ENCODE measurements at places on chromosomes 7 and 10.

- no peak for DNase-seq
Observed at GRCh38 chr10:70943841-70944466, 55.6 kb upstream of the PCBD1 start.

DNA sequence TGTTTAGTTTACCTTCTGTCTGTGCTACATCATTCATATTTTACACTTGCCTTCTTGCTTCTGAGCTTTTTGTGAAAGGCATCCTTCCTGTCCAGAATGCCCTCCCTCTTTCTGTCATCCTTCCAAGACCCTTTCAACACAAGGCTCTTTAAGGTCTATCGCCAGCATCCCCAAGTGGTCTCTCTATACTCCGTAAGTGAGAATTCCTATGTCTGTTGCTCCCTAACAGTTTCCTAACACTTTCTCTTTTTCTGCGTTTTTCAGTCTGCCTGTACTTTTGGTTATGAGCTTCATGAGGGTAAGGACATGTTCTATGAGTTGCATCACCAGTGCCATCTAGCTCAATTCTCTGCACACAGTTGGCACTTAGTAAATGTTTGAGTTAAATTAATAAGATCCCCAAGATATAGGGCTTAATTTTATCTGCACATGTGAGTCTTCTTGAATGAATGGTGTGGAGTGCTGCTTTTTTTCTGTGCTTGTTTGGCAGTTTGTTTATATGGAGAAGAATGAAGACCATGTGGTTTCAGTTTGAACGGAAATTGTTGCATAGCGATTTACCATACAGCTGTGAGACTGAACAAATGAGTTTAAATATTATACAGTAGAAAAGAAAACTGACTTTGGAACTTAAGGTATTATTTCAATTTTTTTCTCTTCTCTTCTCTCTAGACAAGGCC is 29.4 kb downstream of the RABGEF1 start:
- DNase-seq: no peak

- no peak for DNase-seq
Observed at GRCh38 chr7:5679813-5680473, 101.5 kb downstream of the RNF216 start.

- peak; percentile 57 for DNase-seq
Observed at GRCh38 chr7:100122067-100122466, 2.6 kb downstream of the CNPY4 start.

DNA sequence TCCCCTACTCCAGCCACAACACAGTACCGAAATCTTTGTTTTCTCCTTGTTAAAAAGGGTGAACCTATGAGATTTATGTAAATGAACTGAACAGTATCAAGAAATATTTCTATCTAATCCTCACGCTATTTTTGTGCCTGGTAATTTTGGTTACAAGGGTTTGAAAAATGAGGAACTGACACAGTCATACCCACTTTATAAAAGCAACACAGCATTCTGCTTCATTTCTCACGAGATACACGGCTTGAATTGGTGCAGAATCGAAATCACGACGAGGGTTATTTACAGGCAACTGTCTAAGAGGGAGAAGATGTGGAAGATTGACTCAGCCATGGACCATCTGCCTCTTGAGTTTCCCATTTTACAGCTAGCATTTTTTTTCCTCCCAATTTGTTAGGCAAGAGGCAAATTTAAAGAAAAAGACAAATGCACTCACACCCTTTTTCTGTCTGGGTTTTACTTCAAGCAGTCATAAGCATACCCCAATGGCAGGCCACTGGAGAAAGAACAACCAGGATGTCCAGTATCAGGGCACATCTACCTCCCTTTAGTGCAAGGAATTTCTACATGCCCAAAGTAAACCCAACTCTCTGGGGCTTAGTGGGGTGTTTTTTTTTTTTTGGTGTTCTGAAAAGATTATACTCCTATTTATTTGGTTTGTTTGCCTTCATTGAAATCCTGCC is 108.1 kb downstream of the ITGB8 start:
- no peak for DNase-seq

GRCh38 chr7:1033546-1034145 is 10.7 kb upstream of the GPR146 start:
- DNase-seq: peak; percentile 40

- DNase-seq: no peak
Observed at GRCh38 chr7:85561706-85562105, 374.9 kb upstream of the SEMA3D start.

GRCh38 chr10:5684971-5685763 is 529 bp downstream of the TASOR2 start:
- peak; percentile 82 for DNase-seq

DNA sequence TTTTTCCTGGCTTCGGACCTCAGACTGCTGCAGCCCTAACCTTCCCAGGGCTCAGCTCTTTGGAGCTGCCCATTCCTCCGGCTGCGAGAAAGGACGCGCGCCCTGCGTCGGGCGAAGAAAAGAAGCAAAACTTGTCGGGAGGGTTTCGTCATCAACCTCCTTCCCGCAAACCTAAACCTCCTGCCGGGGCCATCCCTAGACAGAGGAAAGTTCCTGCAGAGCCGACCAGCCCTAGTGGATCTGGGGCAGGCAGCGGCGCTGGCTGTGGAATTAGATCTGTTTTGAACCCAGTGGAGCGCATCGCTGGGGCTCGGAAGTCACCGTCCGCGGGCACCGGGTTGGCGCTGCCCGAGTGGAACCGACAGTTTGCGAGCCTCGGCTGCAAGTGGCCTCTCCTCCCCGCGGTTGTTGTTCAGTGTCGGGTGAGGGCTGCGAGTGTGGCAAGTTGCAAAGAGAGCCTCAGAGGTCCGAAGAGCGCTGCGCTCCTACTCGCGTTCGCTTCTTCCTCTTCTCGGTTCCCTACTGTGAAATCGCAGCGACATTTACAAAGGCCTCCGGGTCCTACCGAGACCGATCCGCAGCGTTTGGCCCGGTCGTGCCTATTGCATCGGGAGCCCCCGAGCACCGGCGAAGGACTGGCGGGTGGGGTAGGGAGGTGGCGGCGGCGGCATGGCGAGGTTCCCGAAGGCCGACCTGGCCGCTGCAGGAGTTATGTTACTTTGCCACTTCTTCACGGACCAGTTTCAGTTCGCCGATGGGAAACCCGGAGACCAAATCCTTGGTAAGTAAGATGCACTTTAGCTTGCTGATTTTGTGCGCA is at the start of gene PLXDC2:
Gene PLXDC2, plus strand, starts transcription at position 22 of the 820 bp plus-strand sequence.
- DNase-seq: peak; percentile 66

DNA sequence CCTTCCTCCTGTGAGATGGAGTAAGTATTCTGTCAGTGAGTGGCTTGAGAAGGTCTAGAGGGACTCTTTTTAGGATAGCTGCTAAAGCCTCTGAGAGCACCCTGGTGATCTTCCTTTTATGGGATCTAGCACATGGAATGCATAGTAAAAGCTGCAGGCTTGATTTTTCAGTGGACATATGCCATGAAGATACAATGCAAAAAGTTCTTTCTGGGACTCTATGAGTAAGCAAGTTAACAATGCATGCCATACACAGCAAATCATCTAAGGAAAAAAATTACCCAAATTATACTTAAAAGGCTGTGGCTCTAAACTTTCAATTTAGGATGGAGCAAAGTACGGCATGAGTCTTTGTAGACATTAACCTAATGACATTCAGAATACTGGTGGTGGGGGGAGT is 154.5 kb downstream of the SGMS1 start:
- DNase-seq: no peak

DNA sequence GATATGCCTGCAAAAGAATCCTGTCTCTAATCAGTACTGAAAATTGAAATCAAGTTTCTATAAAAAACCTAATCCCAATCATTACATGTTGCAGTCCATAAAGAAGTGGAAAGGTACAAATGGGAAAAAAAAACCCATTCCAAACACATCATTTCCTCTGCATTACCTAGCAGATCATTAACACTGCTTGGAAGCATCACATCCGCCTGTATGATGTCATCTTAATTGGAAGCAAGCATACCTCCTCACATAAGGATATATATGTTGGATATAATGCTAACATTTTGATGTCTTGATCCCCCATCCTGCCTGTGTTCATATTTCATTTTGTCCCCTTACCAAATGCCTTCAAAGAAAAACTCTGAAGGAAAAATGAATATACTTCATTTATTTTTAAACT is 241.3 kb upstream of the AOAH start:
- DNase-seq: no peak

GRCh38 chr10:126061526-126061925 is 165.2 kb downstream of the FANK1 start:
- DNase-seq: no peak

DNA sequence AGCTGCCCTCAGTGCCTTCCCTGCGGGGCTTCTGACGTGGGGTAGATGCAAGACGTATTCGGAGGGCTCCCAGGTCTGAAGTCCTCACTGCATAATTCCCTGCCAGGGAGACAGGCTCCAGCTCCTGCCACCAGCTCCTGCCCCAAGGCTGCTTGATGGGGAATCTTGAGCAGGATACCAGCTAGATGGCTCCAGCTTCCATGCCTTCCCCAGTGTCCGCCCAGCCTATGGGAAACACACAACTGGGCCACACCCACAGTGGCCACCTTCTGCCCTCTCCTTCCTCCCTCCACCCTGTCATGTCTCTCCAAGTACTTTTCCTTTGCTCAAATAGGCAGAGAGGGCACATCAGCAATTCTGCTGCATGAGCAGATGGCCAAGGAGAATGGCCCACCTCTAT is 95.8 kb downstream of the PARP12 start:
- DNase-seq: no peak

DNA sequence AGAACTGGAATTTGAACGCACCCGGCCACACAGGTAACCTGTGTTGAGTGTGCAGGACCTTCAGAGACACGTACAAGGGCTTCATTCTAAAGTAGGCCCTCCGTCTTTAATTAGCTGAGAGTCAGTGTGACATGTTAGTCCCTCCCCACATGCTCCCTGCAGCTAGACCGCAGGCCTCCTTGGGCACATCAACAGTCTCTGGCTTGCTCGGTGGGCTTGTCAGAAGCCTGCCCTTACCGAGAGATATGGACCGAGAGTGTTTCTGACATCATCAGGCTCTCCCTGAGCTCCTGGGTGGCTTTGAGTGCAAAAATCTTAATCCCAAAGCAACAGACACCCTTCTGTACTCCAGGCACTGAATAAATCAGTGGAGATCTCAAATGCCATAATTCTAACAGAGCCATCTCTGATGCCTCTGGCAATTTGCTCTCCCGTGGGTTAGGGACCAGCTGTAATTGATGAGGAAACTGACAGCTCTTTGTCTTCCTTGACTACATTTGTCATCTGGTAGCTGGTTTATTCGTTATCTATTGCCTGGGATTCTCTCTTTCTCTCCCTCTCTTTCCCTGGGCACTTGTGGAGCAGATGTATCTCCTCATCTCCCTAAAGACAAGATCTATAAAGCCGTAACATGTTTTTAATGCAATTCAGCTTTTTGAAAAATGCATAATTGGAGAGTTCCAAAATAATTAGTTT is 850.6 kb downstream of the TYW1 start:
- no peak for DNase-seq

GRCh38 chr7:12715372-12716133 is 28.1 kb downstream of the ARL4A start:
- peak; percentile 76 for DNase-seq

- DNase-seq: no peak
Observed at GRCh38 chr10:75103881-75104686, 7.4 kb upstream of the SAMD8 start.

GRCh38 chr7:74061840-74062539 is 21.6 kb upstream of the LIMK1 start:
- DNase-seq: peak; percentile 89

- no peak for DNase-seq
Observed at GRCh38 chr7:45219130-45219529, 61.5 kb downstream of the RAMP3 start.

DNA sequence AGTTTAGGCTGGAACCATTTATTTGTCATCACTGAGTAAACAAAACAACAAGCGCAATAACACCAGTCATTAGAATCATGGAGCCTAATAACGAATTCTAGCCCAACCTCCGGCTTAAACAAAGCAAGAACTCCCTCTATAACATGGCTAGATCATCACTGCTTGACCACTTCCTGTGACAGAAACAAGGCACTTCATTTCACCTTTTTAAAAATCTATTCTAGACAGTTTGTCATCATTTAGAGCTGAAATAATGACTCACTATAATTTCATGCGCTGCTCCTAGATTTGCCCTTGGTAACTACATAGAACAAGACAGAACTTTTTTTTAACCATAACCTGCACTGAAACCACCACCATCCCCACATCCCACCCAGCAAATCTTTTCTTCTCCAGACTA is 81.3 kb downstream of the OSBPL3 start:
- no peak for DNase-seq

- DNase-seq: no peak
Observed at GRCh38 chr7:19617901-19618300, 90.9 kb downstream of the POLR1F start.

DNA sequence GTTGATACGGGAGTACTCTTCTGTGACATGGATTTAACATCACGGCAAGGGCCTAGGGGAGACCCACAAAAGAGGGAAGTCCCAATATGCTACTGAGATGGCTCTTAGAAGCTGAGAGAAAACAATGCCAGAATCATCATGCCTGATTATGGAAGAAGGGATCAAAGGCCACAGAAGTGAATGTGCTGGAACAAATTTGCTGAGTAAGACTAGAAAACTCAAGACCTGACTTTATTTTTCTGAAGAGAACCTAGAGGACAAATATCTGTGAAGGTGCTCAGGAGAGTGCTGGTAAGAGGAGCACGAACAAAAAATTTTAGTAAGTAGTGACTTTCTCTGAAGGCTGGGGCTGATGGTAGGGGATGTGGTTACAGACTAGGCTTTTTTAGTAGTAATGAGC is 277.0 kb downstream of the ZEB1 start:
- DNase-seq: no peak

DNA sequence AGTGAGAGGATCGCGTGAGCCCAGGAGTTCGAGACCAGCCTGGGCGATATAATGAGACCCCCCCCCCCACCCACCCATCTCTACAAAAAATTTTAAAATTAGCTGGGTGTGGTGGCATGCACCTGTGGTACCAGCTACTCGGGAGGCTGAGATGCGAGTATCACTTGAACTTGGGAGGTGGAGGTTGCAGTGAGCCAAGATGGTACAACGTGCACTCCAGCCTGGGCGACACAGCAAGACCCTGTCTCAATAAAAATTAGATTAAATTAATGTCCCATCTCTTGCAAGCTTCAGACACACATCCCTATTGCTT is 391 bp upstream of the PROSER2 start:
- DNase-seq: no peak
